ENCODE measurements at places on chromosomes 16 and 17.

GRCh38 chr17:69096541-69096940 lies 35.8 kb upstream of the ABCA9 start:
- DNase-seq, result no peak

DNA sequence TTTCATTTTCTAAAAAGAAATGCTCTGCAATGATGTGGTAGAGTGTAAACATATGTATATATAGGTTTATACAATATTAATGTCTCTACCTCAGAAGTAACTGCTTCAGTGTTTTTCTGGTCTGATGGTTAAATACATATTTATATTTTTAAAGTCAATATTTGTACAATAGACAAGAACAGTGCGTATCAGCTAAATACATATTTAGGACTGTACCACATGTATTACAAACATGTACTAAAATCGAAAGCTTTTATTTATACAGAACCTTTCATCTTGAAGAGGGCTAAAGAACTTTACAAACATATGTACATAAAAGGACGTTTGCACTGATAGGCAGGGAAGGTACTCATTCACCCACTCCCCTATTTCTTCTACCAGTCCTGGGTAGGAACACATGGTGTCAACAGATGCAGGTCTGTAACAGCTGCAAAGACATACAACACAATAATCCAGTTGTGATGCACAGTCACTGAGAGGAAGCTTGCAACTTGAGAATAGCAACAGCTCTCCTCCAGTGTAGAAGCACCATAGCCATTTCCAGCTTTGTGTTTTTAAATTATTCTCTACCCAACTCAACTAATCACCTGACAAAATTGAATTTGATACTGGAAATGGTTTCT lies 206.9 kb upstream of the C17orf78 start:
- DNase-seq, result no peak

DNA sequence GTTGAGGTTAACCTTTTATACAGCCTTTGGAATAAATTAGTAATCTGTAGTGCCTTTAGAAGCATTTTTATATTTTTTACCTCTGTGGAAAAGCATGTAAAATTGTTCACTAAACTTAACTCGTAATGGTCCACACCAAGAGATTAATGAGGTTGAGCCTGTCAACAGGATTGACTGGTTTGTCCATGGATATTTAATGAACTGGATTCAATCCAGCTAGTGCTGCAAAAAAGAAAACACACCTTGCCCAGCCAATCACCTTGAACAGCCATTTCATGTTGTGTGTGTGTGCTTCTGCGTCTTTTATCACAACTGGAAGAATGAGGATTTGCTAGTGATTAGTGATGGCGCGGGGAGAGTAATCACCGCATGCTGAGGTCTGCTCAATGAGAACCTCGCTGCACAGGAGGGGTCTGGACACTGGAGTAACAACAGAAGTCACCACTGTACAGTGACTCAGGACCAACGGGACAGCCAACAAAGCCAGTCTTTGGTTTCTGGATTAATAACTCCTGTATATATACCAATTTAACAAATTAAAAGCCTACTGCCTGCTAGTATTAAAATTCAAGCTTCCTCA lies 33.7 kb downstream of the LITAFD start:
- no peak for DNase-seq

DNA sequence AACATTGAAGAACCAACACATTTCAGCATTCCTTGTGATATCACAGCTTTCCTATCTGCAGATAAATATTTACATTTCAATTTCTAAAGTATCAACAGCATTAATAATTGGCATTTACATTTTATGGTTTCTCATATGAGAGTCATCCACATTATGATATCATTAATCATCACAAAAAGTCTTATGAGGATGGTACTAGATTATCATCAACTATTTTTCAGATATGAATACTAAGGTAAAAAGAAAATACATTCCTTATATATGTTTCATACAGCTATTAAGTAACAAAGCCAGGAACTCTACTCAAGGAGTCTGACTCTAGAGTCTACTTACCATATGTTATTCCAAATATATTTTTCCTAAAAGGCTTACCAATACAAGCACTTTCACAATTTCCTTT lies 40.7 kb downstream of the ABCA5 start:
- no peak for DNase-seq

GRCh38 chr17:12765548-12765947 lies 23.8 kb upstream of the ARHGAP44 start:
- DNase-seq, result peak; percentile 71

GRCh38 chr17:8552577-8553320 lies 77.8 kb downstream of the MYH10 start:
- peak; percentile 48 for DNase-seq

DNA sequence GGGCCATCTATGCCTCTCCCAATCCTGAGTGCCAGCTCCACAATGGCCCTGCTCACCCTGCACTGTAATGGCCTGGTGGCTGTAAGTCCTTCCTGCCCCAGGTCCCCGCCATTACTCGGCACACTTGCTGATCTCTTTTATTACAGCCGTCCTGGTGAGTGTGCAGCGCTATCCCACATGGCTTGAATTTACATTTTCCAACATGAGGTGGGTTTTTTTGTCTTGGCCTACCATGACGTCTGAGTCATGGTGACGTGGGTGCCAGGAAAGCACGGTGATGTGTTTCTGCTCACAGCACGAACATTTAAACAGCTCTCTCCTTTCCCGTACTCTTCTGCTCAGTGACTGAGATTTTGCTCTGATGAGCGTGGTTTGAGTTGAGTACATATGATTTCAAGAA lies 55.2 kb upstream of the FOXF1 start:
- DNase-seq, result peak; percentile 76

DNA sequence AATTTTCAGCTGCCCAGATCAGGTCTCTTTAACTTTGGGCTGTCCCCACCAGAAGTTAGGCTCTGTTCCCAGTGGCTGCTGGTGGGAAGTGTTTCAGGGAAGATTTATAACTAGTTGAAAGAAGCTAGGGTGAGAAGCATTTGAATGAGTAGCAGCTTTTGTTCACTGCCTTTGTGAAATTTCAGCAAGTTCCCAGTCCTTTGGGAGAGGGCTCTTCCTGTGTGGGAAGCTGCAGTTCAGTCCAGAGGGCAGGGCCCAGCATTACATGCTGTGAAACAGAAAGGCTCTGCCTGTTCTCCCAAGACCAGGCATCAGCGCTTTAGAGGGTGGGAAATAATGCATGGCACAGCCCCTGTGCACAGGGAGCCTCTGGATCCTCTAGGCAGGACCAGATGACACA lies 17.8 kb downstream of the PROCA1 start:
- DNase-seq, result no peak

GRCh38 chr17:1324201-1324771 lies 44.8 kb downstream of the TRARG1 start:
- no peak for DNase-seq

GRCh38 chr16:50202926-50203624 lies 50.0 kb downstream of the TENT4B start:
- peak; percentile 92 for DNase-seq

- DNase-seq, result no peak
Observed at GRCh38 chr16:88793251-88793954, 8.4 kb upstream of the PIEZO1 start.

DNA sequence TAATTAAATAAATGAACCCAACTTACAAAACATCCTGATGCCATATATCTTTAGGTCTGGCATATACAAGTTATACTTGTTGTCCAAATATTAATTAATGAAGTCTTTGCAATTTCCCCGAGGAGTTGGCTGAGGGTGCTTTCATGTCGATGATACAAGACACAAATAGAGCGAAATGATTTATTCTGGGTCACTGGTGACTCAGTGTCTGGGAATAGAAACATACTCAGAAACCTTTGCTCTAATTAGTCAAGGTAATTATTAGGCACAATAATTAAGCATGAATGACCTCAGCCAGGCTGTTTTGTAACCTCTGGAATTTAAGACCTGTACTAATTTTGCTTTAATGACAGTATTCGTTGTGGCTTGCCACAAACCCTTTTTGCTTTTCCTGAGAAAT lies 37.0 kb upstream of the HAPSTR1 start:
- DNase-seq, result no peak

DNA sequence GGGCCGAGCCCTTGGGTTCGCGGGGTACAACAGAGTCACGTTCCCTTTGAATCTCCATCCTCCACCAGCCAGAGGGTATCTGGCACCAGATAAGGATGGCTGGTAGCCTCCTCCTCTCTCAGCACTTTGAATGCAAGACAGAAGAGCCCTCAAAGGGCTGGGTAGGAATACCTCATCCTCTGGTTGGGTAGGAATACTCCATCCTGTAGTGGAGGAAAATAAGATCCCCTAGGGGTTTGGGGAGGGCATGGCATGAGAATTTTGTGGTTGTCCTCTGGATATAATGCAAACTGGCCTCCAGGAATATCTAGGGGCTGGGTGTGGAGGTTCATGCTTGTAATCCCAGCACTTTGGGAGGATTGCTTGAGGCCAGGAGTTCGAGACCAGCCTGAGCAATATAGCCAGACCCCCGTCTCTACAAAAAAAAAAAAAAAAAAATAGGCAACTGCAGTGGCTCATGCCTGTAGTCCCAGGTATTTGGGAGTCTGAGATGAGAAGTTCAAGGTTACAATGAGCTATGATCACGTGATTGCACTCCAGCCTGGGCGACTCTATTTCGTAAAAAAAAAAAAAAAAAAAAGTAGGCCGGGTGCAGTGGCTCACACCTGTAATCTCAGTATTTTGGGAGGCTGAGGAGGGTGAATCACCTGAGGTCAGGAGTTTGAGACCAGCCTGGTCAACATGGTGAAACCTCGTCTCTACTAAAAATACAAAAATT lies 2.7 kb downstream of the IGFBP4 start:
- DNase-seq, result peak; percentile 54

DNA sequence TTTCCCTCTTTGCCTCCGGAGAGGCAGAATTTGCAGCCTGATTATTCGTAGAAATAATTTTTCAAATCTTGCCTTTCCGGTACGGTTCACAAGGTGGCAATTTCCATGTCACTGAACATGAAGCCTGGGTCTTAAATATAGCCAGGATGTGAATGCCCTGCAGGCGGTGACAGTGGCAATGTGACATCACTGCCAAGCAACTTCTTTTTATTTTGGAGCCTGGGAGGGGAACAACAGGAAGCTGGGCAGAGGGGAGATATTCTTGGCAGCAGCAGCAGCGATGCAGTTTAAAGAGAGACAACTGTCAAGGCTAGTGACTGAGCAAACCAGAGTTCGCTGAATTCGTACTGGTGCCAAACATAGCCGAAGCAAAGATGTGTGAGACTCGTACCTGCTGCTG lies 171.1 kb downstream of the SNX29 start:
- DNase-seq, result no peak

DNA sequence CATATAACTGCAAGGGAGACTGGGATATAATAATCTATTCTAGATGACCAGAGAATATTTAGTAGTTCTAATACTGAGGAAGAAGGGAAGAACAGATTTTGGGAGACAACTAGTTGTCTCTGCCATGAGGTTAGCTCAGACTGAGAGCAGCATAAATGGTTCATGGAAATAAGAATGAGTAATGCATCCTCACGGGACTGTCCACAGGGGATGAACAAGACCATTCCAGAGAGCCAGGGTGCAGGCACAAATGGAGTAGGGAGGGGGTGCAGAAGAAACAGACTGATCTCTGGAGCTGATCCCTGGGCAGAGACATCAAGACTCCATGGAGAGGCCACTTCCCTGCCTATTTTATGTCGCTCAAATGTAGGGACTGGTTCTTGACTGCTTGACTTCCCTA lies 30.4 kb downstream of the NLRC5 start:
- DNase-seq, result no peak

GRCh38 chr16:48330189-48330840 lies 54.9 kb downstream of the SIAH1 start:
- peak; percentile 39 for DNase-seq

GRCh38 chr17:82536512-82537201 lies 17.1 kb downstream of the FOXK2 start:
- no peak for DNase-seq

DNA sequence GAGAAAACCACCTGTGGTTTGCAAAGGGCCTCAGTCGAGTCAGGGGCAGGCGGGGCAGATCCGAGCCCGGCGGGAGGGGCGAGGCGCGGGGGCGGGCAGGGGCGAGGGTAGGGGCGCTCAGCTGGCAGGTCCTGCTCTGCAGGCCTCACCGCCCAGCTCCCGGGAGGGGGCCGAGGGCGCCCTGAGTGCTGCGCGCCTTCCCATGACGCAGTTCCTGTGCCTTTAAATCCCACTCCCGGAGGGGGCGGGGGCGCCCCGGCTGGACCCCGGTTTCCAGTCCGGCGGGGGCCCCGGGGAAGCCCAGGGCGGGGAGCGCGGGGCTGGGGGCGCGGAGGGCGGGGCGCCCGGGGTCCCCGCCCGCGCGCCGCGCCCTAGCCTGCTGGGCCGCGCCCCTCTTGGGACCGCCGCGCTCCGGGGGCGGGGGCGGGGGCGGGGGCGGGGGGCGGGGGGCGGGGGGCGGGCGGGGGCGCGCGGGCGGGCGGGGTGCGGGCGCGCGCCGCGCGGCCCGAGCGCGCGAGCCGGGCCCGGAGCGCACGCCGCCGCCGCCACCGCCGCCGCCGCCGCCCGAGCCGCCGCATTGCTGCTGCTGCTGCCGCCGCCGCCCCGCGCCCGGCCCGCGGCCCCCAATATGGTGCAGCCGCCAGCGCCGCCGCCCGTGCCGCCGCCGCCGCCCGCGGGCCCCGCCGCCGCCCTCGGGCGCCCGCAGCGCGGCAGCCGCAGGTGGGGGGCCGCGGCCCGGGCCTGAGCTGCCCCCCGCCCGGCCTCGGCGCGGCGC lies at the start of gene JPH3:
JPH3 (plus strand) TSS at position 508 of the 775 bp plus-strand sequence. CDS start 639 bp downstream, outside the sequence.
- no peak for DNase-seq

DNA sequence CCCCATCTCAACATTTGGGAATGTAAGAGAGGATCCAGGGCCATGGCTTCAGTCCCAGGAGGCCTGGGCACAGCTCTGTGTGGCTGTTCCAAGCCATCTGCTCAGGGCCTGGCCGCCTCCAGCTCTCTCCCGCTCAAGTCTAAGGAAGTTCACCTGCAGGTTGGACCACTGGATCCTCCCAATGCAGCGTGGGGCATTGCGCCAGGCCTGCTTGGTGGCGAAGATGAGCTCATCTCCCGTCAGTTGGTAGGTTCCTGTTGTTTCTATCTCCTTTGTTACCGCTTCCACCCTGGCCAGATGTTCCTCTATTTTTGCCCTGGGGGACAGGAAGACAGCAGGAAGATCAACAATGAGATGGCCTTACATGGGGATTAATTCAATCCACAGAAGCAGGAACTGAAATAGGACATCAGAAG lies 17.5 kb downstream of the NOS2 start:
- no peak for DNase-seq

- no peak for DNase-seq
Observed at GRCh38 chr17:31522284-31522931, 130.9 kb downstream of the RAB11FIP4 start.

- DNase-seq, result no peak
Observed at GRCh38 chr17:55709440-55709839, 13.2 kb downstream of the TMEM100 start.

- no peak for DNase-seq
Observed at GRCh38 chr17:12088035-12088434, 67.4 kb downstream of the MAP2K4 start.

- peak; percentile 66 for DNase-seq
Observed at GRCh38 chr17:77235370-77235941, 94.7 kb downstream of the SEC14L1 start.

DNA sequence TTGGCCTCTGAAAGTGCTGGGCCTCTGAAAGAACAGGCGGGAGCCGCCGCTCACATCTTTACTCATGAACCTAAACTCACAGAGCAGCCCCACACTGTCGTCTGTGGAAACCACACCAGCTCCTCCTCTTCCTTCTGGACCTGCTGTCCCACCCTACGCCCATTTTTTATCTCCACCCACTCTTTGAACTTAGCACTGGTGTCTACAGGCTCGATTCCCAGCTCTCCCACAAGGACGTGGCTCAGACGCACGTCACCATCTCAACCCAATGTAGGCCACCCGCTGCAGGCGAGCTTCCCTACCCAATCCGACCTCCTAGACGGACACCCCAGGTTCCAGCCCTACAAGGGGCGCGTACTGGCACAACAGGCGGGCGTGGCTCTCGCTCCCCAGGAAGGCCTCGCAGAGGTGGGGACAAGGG lies 62.2 kb downstream of the NXN start:
- DNase-seq, result peak; percentile 85
